Inflammatory macrophage (primary cell): ENCODE measurements at places on chromosomes 7 and 10.

GRCh38 chr7:29291723-29292618 is 97.4 kb downstream of the CHN2 start:
- DNase-seq: no peak

GRCh38 chr7:48904975-48905374 is 19.4 kb upstream of the CDC14C start:
- no peak for DNase-seq

GRCh38 chr10:58967551-58968388 is 208.7 kb upstream of the PHYHIPL start:
- no peak for DNase-seq

GRCh38 chr7:21251151-21251800 is 176.6 kb upstream of the SP4 start:
- no peak for DNase-seq

- no peak for DNase-seq
These were observed 11.4 kb upstream of the AKR1D1 start for GRCh38 chr7:138064856-138065357.

DNA sequence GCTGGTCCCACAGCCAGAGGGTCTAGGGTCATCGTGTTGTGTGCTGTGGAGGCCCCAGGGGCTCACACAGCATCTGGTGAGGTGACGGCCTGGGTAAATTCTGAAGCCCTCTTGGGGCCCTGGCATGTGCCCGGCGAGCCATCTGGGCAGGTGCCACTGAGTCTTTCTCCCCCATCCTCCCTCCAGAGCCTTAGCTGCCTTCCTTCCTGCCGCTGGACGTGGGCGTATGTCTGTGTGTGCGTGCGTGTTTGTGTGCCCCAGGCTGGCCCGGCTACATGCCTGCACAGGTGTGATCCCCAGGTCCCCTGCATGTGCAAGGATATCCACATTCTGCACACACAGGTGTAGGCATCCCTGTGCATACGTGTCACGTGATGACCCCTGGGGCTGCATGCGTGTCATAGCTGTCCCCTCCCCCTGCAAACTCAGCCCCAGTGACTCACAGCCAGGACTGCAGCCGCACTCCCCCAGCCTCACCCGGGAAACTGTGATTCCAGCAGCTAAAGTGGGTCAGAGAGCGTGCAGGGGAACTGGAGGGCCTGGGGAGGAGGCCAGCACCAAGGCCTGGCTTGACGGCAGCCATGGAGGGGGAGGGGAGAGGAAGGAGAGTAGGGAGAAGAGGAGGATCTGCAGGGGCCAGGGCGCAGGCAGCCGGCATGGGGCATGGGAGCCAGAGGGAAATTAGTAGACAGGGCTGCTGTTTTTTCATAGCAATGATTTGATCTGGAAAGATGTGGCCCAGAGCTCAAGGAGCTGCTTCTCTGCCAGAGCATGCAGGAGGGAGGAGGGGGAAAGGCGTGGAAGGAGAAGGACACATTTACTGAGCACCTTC is 46.4 kb downstream of the ELFN1 start:
- no peak for DNase-seq

- peak; percentile 63 for DNase-seq
These were observed 47.8 kb downstream of the NOD1 start for GRCh38 chr7:30430777-30431176.

DNA sequence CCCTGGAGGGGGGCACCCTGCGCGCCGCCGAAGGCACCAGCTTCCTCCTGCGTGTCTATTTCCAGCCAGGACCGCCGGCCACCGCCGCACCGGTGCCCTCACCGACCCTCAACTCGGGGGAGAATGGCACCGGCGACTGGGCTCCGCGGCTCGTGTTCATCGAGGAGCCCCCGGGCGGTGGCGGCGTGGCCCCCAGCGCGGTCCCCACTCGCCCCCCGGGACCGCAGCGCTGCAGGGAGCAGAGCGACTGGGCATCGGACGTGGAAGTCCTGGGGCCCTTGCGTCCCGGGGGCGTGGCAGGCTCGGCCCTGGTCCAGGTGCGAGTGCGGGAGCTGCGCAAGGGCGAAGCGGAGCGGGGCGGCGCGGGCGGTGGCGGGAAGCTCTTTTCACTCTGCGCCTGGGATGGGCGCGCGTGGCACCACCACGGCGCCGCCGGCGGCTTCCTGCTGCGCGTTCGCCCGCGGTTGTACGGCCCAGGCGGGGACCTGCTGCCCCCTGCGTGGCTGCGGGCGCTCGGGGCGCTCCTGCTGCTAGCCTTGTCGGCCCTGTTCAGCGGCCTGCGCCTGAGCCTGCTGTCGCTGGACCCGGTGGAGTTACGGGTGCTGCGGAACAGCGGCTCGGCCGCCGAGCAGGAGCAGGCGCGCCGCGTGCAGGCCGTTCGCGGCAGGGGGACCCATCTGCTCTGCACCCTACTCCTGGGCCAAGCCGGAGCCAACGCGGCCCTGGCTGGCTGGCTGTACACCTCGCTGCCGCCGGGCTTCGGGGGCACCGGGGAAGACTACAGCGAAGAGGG is 594 bp downstream of the CNNM1 start:
- DNase-seq: no peak

- DNase-seq: no peak
These were observed 16.5 kb upstream of the NT5C3A start for GRCh38 chr7:33079096-33079495.

DNA sequence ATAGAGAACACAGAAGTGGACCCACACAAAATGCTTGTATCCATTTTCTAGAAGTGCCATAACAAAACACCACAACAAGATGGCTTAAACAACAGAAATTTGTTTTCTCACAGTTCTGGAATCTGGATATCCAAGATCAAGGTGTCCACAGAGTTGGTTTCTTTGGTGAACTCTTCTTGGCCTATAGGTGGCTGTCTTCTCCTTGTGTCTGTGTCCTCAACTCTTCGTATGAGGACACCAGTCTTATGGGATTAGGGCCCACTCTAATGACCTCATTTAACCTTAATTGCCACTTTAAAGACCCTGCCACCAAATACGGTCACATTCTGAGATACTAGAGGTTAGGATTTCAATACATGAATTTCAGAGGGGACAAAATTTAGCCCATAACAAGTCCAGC is 30.8 kb upstream of the C10orf71 start:
- no peak for DNase-seq

- no peak for DNase-seq
These were observed 1.5 kb upstream of the JAKMIP3 start for GRCh38 chr10:132064082-132064755.

- no peak for DNase-seq
These were observed 28.9 kb downstream of the NXPH1 start for GRCh38 chr7:8462309-8462708.

- no peak for DNase-seq
These were observed 84.3 kb downstream of the CFTR start for GRCh38 chr7:117564080-117564479.

- DNase-seq: no peak
These were observed 15.4 kb downstream of the CCDC136 start for GRCh38 chr7:128807191-128807590.

- no peak for DNase-seq
These were observed 264.5 kb upstream of the SEMA3C start for GRCh38 chr7:81183326-81183725.

- DNase-seq: no peak
These were observed 43.5 kb downstream of the VTI1A start for GRCh38 chr10:112490545-112490944.

GRCh38 chr10:24904824-24905223 is 47.6 kb downstream of the PRTFDC1 start:
- no peak for DNase-seq

- peak; percentile 83 for DNase-seq
These were observed 46.1 kb downstream of the ZCCHC24 start for GRCh38 chr10:79399223-79399831.

DNA sequence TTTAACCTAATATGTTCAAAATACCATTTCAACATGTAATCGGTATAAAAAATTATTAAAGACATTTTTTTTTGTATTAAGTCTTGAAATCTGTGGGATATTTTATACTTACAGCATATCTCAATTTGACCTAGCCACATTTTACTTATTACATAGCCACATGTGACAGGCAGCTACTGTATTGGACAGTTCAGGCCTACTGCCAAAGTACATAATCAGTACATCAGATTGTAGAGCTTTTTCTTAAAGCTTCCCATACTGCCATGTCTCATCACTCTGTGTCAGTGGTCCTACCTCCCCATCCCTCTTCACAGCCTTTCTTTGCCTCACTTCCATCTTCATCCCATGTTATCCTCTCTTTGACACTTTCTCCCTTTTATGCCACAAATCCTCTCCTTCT is 43.0 kb downstream of the LOXL4 start:
- no peak for DNase-seq

DNA sequence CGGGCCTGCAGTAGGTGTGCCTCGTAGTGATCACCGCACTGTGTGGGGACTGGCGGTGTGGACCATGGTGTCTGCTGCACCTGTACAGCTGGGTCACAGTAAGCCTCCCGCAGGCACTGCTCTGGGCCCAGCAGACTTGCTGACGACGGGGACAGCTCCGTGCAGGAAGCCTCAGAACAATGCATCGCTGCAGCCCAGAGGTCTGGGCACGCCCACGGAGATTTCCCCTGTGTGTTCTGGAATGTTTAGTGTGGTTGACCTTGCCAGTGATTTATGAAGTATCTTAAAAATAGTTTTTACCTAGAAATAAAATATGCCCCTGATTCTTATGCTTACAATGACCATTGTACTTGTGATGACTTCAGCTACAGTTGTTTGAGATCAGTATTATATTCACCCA is 59.1 kb upstream of the ZNF32 start:
- no peak for DNase-seq

DNA sequence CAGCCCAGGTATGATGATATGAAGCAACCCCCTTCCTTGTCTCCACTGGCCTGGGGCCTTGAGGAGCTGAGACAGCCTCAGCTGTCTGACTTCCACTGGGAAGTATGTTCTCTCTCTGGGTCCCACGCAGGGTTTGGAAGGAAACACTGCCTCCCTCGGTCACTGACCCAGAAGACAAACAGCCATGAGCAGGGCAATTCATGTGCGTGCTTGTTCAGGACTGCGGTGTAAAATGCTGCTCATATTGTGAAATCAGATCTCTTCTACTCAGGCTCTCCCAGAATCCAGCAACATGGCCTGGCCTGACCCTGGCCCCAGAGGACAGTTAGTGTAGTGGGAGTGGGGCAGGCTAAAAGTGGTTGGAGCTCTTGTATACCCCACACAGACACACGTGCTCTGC is 2.8 kb downstream of the CLCN1 start:
- peak; percentile 88 for DNase-seq

DNA sequence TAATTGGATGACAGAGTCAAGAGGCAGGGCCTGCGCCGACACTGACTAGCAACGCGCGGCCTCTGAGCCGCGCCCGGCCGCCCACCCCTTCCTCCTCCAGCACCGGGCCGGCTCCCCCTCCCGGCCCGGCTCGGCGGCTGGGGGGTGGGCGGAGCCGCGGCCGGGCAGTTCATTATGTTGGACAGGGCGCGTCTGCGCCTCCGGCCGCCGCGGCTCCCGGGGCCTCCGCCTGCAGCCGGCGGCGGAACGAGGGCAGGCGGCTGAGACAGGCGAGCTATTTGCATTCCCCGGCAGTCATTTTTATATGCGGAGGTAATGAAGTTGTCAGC is 106.7 kb downstream of the SNX10 start:
- peak; percentile 93 for DNase-seq

DNA sequence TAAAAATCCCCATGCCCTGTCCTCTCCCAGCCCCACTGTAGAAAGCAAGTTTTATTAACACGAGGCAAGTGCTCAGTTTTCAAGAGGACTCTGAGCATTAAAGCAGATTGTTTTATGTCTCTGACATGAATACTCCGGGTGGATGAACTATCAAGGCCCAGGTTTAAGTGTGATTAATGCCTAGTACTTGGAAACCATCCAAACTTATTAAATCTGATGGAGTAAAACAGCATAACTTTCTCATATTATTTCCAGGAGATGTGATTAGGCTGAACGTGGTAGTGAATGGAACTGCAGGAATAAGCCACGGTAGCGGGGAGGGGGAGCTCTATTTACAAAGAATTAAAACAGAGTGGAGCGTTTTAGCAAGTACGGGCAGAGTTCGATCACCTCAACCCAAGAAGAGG is 144.2 kb upstream of the RNF32 start:
- no peak for DNase-seq

DNA sequence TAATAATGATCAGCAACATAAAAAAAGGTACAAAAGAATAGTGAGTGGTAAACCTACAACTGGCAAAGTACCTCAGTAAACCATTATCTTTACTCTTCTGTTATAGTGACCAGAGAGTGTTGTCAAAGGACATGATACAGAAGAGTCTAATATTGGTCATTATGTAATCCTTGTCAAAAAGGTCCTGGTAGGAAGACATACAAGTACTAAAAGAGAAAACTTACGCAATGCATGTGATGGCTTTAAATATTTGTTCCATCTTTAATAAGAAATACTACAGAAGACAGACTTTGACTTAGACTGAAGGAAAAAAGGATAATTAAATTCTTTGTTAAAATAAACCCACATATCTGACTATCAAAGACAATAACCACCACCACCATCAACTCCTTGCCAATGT is 6.5 kb downstream of the DOCK4 start:
- no peak for DNase-seq

DNA sequence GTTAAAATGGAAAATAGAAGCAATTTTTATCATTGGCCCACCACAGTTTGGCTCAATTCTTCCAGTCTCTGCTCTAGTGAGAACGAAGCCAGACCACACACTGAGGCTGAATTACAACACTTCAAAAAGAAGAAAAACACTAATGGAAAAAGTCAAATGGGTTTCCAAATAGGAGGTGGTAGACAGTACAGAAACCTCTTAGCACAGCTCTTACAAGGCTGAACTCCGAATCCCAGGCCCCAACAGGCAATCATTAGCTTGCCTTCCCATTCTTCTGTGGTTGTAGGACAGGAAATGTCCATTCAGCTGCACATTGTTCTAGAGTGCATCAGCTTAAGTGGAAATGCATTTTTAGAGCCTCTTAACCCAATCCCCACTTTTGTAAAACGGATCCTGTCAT is 115.1 kb upstream of the MEOX2 start:
- DNase-seq: no peak

- DNase-seq: no peak
These were observed 253.6 kb downstream of the STK31 start for GRCh38 chr7:23963461-23964165.
